Activated CD4-positive, alpha-beta T cell treated with anti-CD3 and anti-CD28 coated beads, Interleukin-2, amount 50 U/mL, for 48 hours (primary cell): ENCODE measurements at places on chromosomes 6 and 20.

DNA sequence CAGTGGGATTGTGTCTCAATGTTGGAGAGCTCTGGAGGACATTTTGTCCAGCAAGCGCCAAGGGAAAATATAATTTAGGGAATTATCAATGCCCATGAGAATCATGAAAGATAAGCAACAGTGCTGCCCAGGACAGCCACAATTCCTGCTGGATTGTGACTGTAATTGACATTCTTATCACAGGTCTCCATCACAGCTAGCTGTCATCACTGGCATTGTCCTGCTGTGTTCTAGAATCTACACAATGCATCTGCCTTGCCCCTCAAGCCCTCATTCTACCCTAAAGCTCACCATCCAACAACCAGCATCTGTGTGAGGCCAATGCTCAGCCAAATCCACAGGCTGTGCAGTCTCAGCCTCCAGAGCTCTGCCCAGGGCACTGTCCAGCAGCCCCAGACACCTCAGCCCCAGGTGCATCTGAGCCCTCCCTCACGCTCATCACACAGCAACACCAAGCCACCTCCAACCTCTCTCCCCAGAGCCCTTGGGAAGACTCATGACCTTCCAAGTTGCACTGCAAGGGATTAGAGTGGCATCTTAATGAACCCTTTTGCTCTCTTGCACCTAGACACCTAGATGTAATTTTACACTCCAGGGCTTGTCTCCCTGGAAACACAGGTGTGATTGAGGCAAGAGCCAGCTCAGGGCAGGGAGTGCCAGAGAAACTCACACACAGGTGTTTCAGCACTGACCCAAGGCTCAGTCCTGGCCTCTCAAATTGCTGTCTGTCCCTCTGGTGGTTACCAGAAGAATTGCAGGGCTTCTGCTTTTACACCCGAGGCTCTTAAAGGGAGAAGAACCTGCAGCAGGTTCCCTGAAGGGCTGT, 85.2 kb upstream of the PHACTR3 start:
- peak; percentile 3 for DNase-seq

DNA sequence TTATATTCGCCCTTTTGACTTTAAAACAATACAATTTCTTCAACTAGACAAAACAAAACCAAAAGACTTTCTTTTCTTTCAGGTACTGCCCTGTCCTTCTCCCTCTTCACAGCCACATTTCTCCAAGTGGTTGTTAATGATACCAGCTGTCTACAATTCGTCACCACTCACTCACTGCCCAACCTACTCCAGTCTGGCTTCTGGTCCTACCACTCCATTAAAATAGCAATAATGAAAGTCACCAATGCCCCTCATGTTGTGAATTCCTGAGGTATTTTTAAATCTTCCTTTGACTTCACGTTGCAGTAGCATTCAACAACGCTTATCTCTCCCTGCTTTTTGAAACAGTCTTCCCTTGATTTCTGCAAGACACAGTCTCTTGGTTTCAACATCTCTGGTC, 11.6 kb upstream of the MAN1A1 start:
- DNase-seq: no peak

DNA sequence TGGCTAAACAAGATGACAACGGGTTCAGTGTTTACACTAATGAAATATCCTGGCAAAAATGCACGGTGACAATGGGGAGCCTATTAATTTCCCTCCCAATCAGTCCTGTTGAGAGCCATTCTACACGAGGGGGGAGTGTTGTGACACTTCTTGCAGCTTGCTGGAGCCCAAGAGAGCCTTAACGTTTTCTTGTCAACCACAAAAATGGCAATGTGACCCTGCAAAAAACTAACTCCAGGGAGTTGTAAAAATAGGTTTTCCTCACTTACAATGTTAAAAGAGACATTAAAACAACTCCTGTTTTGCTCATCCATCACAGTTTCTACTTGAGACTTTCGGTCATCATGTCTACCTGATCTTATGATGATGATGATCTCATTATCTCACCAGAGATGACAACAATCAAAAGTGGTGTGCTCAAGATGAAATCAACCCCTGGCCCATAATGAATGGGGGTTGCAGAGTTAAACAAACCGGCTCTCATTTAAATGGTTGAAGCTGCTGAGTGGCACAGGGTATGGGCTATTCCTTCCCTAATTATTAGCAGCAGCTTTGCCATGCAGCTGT, 57.9 kb downstream of the GJA10 start:
- no peak for DNase-seq

- no peak for DNase-seq
Observed at GRCh38 chr6:16337295-16337975, 99.0 kb downstream of the GMPR start.

DNA sequence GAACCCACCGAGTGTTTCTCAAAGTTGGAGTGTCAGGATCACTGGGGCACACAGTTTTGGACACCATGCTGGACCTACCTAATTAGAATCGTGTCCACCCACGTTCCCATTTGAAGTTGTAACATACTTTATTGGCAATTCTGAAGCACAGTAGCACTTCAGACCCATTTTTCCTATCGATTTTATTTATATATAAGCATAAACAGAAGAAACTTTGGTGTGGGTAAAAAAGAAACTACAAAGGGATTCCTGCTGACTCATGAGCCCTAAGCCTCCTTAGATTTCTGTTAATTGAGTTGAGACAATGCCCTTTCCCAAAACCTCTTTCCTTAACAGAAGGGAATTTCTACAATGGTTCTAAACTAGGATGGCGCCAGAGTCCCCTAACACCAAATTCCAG, 398.0 kb downstream of the CDKAL1 start:
- DNase-seq: no peak

DNA sequence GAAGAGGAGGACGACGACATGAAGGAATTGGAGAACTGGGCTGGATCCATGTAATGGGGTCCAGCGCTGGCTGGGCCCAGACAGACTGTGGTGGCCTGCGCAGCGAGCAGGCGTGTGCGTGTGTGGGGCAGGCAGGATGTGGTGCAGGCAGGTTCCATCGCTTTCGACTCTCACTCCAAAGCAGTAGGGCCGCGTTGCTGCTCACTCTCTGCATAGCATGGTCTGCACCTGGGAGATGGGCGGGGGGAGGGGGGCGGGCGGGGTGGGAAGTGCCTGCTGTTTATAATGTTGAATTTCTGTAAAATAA, 42.3 kb downstream of the CHMP4B start:
- no peak for DNase-seq

GRCh38 chr20:4052554-4052953, 37.2 kb upstream of the RNF24 start:
- DNase-seq: no peak

DNA sequence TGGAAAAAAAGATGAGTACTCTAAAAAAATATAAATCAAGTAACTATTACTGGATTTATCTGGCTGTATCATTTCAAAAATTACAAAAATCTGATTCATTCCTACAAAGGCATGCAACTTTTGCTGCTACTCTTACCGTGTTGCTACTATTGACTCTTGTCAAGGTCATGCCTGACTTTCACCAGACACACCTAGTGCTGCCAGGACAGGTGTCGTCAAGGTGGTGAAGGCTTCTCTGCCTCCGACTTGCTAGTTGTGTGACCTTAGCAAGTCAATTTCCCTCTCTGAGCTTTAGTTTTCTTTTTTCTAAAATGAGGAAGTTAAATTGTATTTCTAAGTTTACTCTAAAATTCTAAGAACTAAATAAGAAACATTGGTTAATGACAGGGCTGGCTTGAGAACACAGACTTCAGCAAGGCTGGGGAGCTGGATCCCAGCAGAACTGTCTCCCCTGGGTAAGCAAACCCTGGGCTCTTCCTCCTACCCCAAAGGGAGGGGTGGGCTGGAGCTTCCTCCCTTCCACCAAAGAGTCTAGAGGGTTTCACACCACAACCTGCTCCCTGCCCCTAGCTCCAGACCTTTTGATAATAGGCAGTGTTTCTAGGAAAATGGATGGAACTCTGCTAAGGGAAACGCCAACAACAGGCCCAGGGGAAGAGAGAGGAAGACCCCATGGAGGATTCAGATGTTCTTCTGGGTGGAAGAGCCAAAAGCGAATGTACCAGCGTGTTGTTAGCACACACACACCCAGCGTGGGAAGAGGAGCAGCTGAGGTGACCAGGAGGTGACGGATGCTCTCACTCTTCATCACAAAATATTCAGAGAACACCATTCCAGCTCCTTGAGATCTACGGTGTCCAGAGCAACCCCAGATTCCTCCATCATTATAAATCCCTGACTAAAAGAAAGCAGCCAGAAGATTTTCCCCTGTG, 47.9 kb upstream of the CITED2 start:
- DNase-seq: no peak

DNA sequence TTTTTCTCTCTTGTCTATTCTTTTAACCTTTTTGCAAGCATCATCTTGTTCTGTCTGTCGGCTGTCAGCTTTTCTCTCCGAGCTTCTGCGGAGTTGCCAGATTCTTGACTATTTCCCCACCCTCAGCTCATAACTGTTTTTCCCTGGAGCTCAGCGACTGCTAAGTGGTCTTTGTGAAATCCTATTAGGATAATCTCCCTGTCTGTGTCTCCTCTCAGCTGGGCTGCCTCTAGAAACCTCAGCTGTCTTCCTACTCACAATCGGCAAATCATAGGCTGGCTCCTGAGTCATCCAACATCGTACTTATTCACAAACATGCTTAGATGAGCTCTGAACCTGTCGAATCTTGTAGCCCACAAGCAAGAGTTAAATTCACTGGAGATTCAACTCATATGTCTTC, 332.3 kb downstream of the PTPRT start:
- no peak for DNase-seq

GRCh38 chr6:43969158-43969981, 157.9 kb downstream of the MRPL14 start:
- DNase-seq: no peak

DNA sequence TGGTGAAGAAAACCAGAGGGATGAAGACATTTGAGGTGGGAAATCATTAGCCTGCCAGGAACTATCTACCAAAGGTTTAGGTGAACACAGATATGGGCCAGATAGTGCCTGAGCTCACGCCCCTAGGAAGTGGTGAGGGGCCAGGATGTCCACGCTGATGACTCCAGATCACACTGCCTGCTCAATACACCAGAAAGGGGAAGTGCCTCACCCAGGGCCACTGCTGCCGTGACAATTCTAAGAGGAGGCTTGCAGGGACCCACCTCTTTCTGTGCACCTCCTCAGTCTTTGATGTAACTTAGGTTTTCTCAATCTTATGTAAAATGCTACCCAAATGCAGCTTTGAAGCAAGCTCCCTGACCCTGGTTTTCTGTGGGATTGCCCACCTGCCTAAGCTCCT, 5.4 kb upstream of the RAB44 start:
- peak; percentile 36 for DNase-seq

DNA sequence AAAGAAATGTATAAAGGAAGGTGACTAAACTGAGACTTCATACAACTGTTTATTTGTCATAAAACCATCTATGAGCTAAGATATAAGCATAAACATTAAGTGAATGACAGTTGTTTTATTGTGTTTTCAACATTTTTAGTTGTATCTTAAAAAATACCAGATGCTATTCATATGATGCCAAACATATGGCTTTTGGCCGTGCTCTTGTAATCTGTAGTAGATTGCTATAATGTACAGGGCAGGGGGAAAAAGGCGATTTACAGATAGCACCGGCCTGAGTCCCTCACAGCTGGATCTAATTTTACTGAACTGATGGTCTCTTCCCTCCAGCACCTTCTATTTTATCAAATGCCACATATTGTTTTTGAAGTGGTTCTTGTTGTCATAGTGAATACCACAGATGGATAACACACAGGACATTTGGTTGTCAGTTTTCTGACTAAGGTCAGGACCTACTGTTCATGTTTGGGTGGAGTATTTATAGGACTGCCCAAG, 48.2 kb downstream of the CENPW start:
- no peak for DNase-seq

- DNase-seq: no peak
Observed at GRCh38 chr6:12458558-12458957, 168.4 kb downstream of the EDN1 start.

- no peak for DNase-seq
Observed at GRCh38 chr6:155439376-155439775, 16.3 kb downstream of the NOX3 start.

- DNase-seq: no peak
Observed at GRCh38 chr6:163897669-163898068, 483.2 kb downstream of the QKI start.

GRCh38 chr6:16719488-16719887, 41.8 kb downstream of the ATXN1 start:
- no peak for DNase-seq

- DNase-seq: no peak
Observed at GRCh38 chr6:11810854-11811643, 32.4 kb upstream of the ADTRP start.

GRCh38 chr6:108463784-108464183, 96.9 kb upstream of the FOXO3 start:
- no peak for DNase-seq

DNA sequence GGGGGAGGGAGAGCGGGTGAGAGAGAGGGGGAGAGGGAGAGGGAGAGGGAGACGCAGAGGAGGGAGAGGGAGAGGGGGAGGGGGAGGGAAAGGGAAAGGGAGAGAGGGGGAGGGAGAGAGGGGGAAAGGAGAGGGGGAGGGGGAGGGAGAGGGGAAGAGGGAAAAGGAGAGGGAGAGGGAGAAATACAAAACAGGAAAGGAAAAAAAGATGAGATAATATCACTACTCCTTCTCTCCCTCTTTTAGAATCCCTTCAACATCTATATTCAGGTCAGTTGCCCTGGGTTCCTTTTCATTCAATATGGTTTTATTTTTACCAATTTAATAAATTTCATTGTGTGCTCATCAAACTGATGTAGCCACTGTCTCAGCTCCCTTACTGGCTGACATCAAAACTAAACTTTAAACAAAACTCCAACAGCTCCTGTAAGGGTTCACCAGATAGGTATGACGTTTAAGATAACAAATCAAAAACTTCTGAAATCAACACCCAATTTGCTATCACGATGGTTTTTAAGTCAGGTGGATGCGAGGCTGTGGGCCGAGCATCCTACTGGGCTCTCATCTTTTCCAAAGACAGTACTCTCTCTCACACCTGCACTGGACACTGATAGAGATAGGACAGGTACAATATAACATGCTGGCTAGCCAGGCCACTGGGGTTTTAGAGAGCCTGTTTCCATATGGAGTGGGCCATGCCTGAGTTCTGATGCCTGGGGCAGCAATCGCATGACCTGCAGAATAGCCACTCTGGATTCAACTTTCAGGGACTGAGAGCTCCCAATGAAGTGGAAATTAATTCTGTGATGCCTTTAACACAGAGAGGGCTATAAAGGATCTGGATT, 99.5 kb downstream of the FYN start:
- no peak for DNase-seq

GRCh38 chr6:110755411-110755834, 59.8 kb downstream of the CDK19 start:
- no peak for DNase-seq

GRCh38 chr20:40110311-40110831, 578.7 kb downstream of the MAFB start:
- no peak for DNase-seq

GRCh38 chr6:3977875-3978711, 100.8 kb downstream of the FAM217A start:
- DNase-seq: peak; percentile 24

GRCh38 chr20:51054233-51054632, 31.3 kb upstream of the KCNG1 start:
- DNase-seq: no peak
